ENCODE measurements at places on chromosomes 5 and 9.

DNA sequence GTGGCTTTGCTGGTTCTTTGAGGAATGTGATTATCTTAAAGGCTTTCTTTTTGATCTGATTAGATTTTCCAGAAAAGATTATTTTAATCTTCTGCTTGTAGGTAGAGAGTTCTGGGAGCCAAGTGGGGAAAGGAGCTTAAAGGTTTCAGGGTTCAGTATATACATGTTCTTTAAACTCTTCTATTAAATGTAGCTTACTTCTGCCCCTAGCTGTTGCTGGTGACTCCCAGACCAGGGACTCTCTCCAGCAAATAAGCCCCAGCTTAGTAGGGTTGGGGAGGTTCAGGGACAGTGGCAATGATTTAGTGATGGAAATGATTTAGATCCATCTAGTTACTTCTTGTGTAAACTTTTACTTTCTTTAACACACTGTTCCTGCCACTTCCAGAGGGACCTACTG is 72.2 kb downstream of the SLC12A2 start:
- no peak for DNase-seq

- no peak for DNase-seq
These were observed 109.6 kb downstream of the DMAC1 start for GRCh38 chr9:7690014-7690413.

GRCh38 chr9:124239249-124240073 is 18.3 kb upstream of the NEK6 start:
- no peak for DNase-seq

DNA sequence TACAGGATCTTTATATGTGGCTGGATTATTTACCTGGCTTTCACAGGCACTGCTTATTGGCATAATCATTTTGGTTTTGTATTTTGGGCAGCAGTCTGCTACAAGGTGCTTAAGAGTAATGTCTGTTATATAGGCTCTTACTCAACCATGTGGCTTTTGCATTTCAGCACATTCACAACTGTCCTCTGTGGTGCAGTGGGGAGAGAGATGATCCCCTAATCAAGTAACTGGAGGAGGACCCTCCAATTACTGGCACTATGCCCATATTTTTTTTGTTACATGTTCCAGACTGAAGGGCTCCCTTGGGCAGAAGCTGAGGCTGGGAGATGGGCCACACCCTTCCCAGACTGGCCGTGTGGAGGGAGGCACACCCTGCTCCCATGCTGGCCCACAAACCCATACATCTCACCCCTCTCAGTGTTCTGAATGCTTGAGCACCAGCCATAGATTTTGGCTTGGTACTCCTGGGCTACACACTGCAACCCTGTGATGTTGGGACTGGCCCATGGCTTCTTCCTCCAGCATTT is 173.5 kb downstream of the FAM174A start:
- DNase-seq = no peak

DNA sequence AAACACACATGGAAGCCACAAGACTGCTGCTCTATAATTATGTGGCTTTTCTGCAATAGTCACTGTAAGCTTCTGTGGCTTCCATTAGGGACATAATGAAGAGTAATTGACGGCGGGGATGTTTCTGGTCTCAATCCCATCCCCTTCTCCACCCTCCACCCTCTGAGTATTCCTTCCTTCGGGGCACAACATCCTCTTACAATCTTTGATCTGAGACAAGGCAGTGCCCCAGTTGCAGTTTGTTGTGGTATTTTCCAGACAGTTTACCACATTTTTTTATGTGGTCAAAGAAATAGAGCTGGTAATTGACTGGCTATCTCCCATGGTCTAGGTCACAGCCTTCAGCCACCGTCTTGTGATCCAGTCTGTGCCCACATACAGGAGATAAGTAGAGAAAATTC is 277.7 kb downstream of the NR2F1-AS1 start:
- no peak for DNase-seq

- no peak for DNase-seq
These were observed 13.4 kb upstream of the CCL27 start for GRCh38 chr9:34675869-34676268.

DNA sequence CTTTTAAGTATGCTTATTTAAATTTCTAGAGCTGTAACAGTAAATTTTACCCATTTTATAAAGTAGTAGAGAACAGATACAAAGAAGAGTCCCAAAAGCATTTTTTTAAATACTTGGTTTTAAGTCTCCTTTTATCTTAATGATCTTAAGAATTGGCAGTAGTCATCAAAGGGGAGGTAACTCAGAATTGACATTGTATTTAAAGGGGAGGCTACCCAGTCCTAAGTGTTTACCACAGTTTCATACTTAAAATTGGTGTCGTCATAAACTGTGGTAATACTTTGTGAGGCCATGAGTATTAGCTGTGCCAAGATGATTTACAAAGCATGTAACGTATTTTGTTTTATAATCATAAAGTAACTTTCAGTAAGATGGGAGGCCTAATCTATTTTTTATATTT is 14.8 kb downstream of the SLC25A46 start:
- DNase-seq = no peak

GRCh38 chr5:81371354-81371876 is 22.5 kb downstream of the ACOT12 start:
- DNase-seq = no peak

DNA sequence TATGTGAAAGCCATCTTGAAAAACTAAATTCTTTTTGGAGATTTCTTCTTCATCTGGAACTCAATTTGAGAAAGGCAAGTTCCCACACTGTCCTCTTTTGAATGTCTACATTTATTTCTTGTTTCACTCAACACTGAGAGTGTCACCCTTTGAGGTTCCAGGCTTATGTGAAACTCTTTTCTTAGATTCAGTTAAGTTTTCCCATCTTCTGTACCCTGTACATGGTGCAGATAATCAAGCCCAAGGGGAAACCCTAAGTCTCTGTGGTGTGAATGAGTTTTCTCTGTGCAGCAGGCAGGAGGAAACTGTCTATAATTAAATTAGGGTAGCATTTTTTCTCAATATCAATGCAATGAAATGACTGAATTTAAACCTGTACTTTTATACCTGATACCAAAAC is 72.3 kb upstream of the PRLR start:
- DNase-seq = no peak

GRCh38 chr5:149724130-149724840 is 5.8 kb upstream of the PPARGC1B start:
- DNase-seq = no peak

DNA sequence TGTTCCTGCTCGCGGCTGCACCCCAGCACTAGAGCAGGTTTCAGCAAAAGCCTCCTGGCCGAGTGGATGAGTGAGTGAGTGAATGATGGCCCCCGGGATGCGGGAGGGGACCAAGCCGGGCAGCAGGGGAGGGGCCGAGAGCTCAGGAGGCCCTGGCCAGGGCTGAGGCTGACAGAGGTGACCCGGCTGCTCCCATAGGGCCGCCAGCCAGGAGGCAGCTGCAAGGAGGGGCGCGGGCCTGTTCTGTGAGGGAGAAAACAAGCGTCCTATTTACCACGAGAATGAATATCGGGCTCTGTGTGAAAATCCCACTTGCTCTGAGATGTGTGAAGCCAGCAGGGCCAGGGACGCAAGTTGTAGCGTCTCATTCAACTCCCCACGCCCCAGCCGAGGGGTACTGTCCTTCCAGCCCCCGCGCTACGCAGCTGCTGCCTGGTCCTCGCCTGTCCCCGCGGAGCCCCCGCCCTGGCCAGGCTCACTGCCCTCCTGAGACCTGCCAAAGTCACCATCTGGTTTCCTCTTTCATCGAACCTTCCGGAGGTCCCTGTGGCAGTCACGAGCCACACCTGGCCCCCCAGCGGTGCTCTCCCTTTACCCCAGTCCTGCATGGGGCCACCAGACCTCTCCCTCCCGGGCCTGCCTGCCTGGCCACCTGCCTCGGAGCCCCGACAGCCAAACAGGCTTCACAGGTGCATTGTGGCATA is 38.8 kb downstream of the RASGEF1C start:
- no peak for DNase-seq

DNA sequence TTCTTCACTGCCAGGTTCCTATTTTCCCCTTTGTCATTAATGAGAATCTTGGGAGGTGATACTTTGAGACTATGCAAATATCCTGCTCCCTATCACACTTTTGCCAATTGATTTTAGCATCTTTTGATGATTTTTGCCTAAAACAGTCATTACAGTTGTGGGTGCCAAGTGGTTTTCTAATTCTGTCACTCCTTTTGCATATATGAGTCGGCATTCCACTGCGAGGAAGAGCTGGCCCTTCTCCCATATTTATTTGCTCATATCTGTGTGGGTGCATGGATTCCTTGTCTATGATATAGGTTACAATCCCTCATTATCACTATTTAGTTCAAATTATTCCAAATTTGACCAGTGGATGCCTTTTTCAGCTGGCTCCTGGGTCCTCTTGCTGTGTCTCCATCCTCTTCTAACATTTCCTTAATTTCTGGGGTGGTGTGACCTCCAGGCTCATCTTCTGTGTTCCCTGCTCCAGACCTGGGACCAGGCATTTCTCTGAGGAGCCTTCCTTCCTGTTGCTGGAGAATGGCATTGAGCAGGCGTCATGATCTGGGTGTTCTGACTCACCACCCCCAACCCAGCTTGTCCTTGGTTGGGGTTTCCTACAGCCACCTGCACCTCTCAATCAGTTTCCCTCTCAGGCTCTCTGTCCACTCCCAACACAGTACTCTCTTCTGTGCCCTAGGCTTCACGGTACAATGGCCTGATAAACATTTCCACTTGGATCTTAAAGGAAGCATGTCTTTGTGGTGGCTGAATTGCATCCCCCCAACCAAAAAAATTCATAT is 106.7 kb downstream of the NXNL2 start:
- DNase-seq = no peak

DNA sequence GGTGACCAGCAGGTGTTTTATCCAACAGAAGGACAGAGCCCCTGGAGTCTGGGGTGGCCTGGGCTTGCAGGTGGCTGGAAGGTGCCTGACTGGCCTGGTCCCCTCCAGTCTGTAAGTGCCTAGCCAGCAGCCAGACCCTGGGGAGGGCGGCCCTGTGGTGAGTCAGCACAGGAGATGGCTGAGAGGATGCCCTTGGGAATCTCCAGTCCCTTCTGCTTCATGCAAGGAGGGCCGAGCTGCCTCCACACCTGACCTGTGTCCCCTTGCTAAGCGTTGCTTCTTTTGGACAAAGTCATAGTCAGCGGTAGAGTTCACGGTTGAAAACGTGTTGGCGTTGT is 20.2 kb downstream of the OBP2B start:
- no peak for DNase-seq

DNA sequence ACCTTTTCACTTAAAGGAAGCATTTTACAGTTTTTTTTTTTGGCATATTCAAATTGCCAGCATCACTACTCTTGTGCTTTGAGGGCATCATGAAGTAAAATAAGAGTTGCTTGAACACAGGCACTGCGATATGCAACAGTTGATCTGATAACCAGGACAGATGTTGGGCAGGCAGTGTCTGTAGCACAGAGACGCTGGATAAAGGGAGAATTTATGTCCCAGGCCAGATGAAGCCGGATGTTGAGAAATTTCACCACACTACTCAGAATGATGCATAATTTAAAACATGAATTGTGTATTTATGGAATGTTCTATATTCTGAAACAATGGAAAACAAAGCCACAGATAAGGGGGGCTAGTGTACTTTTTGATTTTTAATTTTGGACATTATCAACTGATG is 71.4 kb downstream of the SLC12A2 start:
- no peak for DNase-seq

DNA sequence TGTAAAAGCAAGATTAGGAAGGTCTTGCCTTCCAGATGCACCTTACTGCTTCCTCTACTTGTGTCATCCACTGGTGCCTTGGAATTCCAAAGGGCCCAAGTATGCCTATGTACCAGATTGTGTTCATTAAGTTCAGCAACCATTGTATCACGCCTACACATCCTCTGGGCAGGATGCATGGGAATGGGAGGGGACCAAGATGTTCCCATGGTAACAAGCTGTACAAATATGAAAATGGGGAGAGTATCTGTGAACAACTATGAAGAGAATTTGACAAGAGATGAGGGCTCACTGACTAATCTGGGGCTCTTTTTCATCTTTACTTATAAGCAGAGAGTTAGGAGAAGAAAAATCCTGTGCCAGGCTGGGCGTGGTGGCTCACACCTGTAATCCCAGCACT is 137.8 kb upstream of the MAP1B start:
- DNase-seq = no peak

DNA sequence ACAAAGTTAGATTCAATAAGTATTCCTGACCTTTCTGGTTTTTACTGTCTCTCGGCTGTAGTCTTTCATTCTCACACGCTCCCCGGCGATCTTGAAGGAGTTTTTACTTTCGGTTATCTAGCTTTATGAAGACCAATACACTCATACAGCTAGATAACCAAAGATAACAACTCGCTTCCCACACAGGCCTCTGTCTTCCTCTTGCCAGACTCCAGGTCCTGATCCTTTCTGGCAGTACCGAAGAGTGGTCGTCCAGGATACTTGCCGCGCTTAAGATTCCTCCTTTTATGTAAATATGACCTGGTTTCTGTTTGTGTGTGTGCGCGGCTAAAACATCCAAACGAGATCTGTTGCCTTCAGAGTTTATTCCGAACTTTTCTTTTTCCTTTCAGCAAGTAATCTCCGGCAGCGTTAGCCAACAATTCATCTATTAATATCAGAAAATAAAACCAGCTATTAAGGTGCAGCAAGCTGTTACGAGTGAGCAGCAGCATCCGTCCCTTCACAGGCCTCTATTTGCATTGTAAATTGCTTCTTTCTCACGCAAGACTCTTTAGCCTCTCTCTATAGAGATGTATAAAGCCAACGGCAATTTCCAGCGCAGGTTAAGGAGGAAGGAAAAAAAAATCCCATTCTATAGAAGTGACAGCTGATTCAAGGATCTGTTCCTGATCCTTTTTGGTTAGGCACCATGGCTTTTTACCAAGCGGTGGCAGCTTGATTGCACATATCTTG is 216.1 kb downstream of the MEF2C start:
- DNase-seq = no peak

DNA sequence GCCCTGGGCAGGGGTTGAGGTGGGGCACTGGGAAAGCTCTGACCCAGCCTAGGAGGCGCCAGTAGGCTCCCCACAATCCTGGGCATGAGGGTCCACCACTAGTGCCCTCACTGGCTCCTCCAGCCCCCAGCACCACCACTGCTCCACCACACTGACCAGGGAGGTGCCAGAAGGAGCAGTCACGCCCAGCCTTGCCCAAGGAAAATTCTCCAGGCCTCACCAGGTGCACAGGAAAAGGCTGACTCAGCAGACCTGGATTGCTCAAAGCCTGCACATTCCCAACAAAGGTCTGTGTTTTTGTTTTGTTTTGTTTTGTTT is 62.9 kb downstream of the ZNF354C start:
- DNase-seq = no peak

DNA sequence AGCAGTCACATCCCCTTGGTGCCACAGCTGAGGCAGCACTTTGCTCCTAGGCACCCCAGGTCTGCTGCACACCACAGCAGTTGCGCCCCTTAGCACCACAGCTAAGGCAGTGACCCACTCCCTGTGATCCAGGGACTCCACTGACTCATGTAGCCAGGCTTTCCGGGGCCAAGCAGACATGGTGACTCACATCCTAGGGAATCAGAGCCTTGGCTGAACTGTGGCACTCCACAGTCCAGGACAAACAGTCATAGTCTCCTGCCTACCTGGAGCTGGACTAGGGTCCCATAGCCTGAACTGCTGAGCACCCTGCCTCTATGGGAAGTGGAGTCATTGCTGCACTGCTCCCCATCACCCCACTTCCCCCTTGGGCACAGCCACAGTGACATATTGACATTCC is 338.7 kb downstream of the NPR3 start:
- DNase-seq = no peak
